NCI-H2227 treated with DMSO at 0.1 percent for 48 hours (cell line): ENCODE measurements at places on chromosomes 7 and 10.

DNA sequence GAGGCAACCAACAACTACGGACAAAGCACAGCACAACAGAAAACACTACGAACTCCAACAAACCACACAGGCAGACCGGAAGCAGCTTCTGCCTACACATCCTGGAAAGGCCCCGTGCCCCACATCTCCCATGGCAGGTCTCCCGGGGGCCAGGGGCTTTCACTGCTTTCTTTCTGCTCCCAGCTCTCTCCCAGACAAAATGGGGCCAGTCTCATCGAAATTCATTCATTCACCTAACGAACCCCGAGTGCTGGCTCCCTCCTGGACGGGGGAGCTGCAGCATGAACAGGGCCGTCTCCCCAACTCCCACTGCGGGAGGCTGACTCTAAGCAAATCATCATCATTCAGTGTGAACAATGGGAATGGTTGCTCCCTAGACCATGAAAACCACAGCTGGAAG lies 47.6 kb upstream of the NANOS1 start:
- no peak for DNase-seq

DNA sequence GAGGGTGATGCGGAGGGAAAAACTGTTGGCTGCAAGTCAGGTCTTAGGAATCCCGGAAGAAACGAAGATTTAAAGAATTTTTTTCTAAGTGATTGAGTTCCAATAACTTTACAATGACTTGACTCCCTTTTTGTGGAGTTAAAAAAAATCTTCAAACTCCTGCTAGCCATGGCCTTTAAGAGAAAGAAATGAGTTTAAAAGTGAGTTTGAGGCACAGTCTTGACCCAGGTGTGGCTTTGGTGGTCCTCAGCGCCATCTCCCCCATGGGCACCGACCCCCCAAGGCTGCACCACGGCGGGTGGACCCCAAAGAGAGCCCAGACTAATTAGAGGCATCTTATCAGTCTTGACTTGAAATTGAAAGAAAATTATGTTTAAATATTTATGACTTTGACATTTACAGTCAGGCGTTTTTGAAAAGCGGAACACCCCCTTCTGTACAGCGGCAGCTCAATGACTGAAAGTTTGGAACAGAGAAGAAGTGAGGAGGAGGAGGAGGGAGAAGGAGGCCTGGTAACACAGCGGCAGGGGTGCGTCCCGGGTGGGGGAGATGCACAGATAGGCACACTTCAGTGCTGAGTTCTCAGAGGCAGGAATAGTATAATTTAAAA lies 349.6 kb downstream of the DNAJB6 start:
- no peak for DNase-seq

GRCh38 chr7:3438352-3438751 lies 137.3 kb downstream of the SDK1 start:
- no peak for DNase-seq

GRCh38 chr7:82056282-82056681 lies 286.4 kb upstream of the HGF start:
- DNase-seq = no peak

DNA sequence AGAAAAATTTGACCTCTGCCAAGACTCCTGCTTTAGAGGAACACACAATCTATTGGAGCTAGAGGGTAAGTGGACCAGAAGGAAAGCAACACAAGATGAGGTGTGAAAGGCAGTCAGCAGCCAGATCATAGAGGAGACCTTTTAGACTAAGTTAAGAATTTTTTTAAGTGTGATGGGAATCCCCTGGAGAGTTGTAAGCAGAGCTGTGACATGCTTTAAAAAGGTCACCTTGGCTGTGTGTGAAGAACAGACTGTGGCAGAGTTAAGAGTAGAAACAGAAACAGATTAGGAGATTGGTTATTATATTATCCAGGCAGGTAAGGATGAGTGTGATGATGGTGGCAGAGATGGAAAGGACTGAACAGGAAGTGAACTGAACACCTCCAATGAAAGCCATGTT lies 23.5 kb downstream of the CPEB3 start:
- no peak for DNase-seq

- DNase-seq = no peak
Observed at GRCh38 chr7:73809467-73809951, 21.3 kb upstream of the CLDN4 start.

DNA sequence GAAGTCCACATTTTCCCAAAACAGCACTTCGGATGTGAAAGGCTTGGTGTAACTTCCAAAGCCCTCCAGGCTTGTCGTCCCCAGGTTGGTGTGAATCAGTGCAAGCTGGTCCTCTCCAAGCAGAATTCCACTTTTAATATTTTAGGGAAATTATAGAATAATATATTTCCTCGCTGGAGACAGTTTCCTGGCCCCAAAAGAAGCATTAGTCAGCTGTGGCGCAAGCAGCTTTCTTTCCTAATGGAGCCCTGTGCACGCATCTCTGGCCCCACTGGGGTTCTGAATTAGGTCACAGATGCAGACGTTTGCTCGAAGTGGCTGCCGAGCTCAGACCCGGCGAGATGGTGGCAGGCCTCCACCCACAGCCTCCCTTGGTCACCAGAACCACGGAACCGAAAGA lies 33.3 kb upstream of the MNX1 start:
- no peak for DNase-seq

GRCh38 chr10:117533507-117534281 lies 8.9 kb upstream of the EMX2 start:
- DNase-seq = no peak
